ENCODE measurements at places on chromosomes 2 and 18.

GRCh38 chr2:23400703-23401102, 15.7 kb downstream of the KLHL29 start:
- no peak for DNase-seq

- no peak for DNase-seq
Observed at GRCh38 chr18:48831802-48832201, 119.0 kb downstream of the SMAD7 start.

GRCh38 chr2:238906254-238906935, 58.5 kb downstream of the TWIST2 start:
- no peak for DNase-seq

DNA sequence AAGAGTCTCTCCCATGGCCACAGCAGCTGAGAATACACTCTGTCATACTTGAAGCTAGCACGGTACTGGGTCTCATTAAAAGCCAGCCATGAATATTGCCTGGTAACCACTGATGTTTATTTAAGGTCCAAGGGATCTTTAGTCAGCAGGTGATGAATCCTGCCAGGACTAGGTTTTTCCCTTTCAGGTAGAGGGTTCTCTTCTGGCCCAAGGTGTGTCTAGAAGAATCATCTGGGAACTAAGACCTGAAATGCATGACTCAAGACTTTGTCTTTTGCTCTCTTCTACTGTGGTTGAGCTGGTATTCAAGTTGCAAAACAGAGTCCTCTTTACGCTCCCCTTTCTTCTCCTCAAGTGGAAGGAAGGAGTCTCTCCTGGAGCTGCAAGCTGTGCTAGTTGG, 400.5 kb upstream of the FSIP2 start:
- no peak for DNase-seq

DNA sequence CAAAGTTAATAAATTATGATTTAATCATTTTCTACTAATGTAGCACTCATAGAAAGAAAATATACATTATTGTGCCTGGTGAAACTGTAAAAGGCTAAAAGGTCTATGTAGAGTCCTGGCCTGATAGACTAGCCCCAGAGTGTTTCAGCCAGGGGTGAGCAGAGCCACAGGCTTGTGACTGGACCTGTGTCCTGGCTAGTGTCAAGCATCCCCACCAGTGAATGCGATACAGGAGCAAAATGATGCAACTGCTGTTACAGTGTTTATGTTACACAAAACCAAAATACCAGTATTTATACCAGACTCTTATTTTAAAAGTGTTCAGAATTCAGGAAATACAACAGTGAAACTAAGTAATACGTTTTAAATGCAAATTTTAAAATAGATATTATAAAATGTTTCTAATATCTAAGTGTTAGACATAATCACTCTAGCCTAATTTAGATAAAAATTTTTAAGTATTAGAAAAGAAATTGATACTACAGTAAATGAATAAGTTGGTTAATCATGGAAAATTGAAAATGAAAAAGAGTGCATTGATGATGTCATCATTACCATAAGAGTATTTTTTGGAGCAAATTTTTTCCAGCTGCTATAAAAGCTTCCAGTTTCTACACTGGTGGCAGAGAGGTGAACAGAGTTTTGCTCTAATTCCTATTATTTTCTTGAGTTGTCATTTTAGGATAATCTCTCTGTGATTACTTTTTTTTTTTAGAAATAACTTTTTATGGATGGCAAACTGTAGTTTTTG, 6.2 kb upstream of the TSPYL6 start:
- no peak for DNase-seq

GRCh38 chr2:16653799-16654198, 11.8 kb downstream of the CYRIA start:
- no peak for DNase-seq

DNA sequence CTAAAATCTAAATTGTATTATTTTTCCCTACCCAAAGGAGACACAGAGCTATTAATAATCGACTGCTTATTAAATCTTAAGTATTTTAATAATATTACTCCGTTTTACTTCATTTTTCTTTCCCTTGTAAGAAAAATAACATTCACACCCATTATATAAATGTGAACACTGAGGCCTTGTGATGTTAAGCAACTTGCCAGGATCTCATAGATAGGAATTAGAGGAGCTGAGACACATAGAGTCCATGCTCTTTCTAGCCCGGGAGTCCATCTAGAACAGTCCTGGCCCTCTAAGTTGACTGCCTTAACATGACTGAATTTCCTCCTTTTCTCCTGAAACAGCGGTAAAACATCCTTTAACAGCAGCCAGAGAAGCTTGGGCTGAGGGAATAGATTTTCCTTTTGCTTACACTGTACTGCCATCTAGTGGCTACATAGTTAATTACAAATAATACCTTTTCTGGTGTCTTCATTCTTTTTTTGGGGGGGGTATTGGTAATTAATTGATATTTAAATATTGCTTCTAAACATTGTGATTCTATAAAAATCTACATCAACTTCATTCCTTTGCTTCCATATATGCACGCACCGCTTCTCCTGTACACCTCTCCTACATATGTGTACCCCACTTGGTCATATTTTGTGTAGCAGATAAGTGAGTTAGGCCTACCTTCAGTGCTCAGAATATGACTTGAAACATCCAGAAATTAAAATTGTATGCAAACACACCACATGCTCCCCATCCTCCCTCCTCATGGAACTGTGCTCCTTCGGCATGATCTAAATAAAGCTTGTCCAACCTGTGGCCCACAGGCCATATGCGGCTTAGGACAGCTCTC, 125.8 kb upstream of the HNMT start:
- DNase-seq: no peak

DNA sequence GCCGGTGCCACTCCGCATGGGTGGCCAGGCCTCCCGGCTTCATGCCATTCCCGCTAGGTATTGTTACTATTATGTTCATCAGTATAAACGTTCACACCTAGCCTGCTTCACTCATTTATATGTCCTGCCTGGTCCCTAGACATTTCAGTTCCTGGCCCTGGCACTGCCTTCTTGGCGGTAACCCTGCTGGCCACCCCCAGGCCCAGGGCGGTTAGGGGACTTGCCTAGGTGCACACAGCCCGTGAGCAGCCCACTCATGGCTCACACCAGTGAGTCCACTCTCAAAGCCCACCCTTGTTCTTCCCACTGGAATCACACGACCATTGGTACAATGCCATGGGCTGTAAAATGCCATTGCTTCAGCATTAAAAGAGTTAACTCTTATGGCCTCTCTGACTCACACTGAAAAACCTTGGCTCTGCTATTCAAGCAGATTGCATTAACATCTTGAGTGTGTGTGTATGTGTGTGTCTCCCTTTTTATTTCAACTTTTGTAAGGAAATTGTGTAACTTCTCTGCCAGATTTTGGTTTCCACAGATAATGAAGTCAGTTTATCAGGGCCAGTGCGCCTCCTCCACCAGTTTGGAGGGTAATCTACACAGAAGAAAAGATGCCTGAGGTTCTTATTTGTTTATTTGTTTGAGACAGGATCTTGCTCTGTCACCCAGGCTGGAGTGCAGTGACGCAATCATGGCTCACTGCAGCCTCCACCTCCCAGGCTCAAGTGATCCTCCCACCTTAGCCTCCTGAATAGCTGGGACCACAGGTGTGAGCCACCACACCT, 74.2 kb downstream of the RAB31 start:
- DNase-seq: no peak

DNA sequence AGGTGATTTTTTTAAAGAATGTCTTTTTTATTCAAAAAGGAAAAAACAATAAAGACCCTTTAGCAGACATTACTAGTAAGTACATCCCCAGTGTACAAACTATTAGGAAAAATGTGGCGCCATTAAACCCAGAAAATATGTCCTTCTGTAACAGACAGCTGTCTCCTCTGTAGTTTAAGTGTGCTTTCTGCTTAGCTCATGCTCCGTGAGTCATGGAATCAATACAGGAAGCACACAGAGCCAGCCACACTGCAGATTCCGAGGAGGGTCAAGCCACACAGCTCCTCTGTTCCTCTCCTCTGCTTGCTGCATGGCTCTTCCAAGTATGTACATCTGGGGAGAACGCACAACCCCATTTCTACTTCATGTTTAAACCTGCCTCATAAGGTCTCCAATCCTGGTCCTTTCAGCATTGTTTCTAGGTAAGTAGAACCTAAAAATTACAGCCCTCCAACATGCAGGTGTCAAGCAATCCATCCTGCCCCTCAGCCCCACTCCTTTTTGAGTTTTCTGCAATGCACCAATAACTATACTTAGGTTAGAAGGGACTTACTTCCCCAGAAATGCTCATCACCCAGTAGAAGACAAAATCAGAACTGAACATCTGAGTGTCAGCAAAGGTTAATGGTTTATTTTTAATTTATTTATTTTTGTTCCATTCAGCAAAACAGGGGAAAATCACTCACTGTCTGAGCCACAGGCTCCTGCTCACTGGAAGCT, 37.5 kb downstream of the ACVR1 start:
- peak; percentile 75 for DNase-seq

GRCh38 chr2:12051831-12052230, 305.4 kb downstream of the LPIN1 start:
- DNase-seq: no peak

- DNase-seq: no peak
Observed at GRCh38 chr18:9730786-9731185, 22.7 kb downstream of the RAB31 start.

DNA sequence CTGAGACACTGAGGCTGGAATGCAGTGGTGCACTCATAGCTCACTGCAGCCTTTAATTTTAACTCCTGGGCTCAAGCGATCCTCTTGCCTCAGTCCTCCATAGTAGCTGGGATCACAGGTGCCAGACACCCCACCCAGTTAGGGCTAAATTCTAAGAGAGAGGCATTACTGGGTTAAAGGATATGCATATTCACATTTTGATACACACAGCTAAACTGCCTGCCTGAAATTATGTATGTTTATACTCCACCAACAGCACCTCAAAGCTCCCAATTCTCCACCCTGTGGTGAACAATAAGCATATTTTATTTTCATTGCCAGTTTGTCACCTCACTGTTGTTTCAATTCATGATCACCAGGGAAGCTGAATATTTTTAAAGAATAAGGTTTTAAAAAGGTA, 18.7 kb upstream of the MCM6 start:
- DNase-seq: no peak

DNA sequence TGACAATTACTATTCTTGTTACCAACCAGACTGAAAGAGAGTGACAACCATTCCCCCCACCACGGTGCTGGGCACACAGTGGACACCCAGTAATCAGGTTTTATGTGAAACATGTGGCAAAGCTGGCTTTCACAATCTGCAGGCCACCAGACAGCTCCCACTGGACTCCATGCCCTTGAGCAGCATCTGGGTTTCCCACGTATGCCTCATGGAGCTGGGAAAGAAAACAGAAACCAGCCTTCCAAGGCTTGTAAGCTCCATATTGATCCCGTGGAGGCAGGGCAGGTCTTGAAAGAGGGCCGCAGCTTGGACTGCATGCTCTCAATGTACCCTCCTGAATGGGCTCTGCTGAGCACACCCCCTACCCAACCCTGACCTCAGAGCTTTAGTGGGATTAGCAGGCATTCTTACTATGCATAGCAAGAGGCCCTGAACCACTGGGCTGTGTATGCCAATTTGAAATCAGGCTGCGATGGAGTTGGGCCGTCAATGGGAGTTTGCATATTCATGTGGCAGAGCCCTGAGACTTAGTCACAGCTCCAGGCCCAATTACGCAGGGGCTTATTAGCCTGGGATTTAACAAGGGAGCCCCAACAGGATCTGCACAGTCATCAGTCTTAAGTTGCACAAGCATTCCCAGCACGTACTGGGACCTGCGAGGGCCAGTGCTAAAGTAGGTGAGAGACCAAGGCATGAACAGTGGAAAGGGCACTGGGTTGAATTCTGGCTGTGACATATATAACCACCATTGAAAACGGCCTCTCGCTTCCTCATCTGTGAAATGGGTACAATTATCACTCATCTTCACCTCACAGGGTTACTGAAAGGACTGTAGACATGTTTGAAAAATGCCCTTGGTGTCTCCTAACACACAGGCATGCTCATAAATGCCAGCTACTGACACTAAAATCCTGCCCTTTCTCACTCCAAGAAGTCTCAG, 10.5 kb downstream of the C1QL2 start:
- no peak for DNase-seq

- no peak for DNase-seq
Observed at GRCh38 chr2:219073413-219074129, 12.8 kb upstream of the IHH start.

DNA sequence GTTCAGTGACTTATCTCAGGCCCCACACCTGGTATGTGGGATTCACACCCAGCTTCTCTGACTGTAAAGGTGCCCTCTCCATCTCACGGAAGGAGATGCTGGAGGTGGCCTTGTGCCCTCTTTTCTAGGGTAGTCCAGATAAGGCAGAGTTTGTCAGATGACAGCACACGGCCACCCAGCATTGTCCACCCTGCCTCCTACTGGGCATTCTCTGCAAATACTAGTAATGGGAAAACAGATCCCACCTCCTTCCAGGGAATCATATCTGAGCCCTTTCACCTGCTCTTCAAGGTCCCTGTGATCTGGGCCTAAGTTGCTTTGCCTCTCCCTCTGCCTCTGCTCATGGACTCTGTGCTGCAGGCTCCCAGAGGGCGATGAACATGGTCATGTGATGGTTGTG, 214.7 kb downstream of the CLIP4 start:
- DNase-seq: no peak

- peak; percentile 87 for DNase-seq
Observed at GRCh38 chr2:219218217-219218731, 484 bp downstream of the ABCB6 start.

DNA sequence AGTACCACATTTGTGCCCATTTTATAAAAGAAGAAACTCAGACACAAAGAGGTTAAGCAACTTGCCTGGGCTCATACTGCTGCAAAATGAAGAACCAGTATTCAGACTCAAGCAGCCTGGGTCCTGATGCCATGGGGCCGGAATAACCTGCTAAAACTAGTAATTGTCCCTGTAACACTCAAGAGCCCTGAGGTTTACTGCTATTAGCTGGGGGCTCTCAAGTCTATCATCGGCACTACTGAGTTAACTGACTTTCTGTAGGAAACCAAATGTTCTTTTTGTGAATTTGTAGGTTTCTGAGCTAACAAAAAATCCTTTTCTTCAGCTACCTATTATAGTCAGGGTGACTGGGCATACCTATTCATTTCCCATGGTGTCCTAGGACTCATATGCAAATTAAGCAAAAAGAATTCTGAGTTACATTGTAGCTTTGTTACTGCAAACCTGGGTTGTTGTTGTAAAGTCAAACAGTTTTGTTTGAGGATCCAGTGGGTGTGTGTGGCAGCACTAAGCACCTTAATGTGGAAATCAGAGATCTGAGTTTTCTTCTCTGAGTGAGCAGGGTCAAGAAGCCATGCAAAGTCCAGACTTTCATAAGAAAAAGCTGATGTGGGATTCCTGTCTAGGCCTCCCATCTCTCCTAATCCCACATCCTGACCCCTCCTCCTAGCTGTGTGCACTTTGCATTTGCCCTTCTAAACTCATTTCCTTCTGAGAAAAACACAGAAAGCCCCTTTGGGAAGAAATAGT, 72.4 kb upstream of the TNP1 start:
- DNase-seq: no peak

GRCh38 chr2:197141702-197142473, 168.7 kb downstream of the ANKRD44 start:
- DNase-seq: no peak

- no peak for DNase-seq
Observed at GRCh38 chr18:36461551-36461987, 164.1 kb downstream of the FHOD3 start.

- no peak for DNase-seq
Observed at GRCh38 chr2:149832324-149832723, 244.7 kb upstream of the MMADHC start.
